ENCODE measurements at places on chromosomes 2 and 18.

GRCh38 chr2:236744281-236744705 is 174.7 kb downstream of the ACKR3 start:
- DNase-seq, result no peak

- DNase-seq, result no peak
Observed at GRCh38 chr2:150532879-150533278, 45.4 kb upstream of the RND3 start.

GRCh38 chr2:134231301-134231964 is 22.4 kb upstream of the MGAT5 start:
- DNase-seq, result no peak

DNA sequence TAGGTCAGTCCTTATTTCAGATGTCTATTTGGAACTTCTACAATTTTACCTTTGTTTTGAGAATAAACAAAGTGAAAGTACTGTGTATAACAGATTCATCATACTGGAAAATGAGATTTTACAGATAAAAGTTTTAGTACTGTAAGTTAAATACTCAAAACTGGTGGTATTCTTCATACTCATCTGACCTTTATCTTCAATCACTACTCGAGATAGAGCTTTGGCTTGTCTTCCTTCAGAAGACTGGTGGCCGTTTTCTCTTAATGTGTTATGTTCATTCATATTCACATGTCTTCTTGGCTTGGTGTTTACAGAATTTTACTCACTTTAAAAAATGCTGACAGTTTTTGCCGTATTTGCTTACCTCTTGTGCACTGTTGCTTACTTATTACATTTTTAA is 2.1 kb downstream of the SPOPL start:
- no peak for DNase-seq

DNA sequence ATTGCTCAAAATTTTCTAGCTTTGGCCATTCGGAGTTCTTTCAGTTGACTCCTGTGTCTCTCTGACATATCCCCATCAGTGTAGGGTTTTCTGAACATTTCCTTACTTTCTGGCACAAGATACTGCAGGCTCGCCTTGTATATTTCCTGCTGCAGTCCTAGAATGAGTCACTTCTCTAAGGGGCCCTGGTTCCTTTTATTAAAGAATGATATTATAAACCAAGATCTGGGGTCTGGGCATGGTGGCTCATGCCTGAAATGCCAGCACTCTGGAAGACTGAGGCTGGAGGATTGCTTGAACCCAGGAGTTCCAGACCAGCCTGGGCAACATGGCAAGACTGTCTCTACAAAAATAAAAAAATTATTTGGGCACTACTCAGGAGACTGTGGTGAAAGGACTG is 3.0 kb upstream of the RPL37A start:
- DNase-seq, result no peak

GRCh38 chr2:224359569-224359968 is 42.3 kb downstream of the FAM124B start:
- DNase-seq, result peak; percentile 19

DNA sequence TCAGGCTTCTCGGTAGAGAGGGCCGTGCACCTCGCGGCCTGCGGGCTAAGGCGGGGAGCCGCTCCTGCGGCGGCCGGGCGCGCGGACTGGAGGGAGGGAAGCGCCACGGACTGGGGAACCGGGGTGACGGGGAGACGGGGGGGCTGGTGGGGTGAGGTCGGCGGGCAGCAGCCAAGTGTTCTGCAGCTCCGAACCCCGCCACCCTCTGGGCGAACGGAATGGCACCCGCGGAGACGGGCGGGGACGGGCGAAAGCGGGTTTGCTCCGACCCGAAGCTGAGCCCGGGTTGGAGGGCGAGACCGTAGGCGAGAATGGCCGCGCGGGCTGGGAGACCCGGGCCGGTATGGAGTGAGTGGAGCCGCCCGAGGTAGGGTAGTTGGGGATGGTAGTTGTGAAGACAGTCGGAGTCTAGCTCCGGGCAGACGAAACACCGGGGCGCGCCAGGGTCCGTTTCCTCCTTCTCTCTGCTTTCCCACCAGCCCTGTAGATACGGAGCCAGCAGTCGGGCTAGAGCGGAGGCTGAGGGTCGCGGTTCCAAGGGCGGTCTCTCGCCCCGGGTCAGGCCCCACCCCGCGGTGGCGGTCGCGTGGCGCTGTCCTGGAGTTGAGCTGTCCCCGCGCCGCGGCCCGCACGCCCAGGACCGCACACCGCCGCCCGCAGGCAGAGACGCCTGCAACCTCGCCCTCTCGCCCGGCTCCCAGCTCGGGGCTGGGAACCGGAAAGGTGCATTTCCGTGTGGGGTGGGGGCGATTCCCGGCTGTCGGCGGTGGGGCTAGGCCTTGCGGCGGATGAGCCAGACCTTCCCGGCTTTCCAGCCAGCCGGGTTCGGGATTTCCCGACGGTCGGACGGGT is 160.3 kb upstream of the SIX2 start:
- DNase-seq, result peak; percentile 59

GRCh38 chr2:96264086-96264485 is 1.7 kb downstream of the TMEM127 start:
- DNase-seq, result no peak

- DNase-seq, result no peak
Observed at GRCh38 chr18:52403291-52404021, 63.5 kb downstream of the DCC start.

DNA sequence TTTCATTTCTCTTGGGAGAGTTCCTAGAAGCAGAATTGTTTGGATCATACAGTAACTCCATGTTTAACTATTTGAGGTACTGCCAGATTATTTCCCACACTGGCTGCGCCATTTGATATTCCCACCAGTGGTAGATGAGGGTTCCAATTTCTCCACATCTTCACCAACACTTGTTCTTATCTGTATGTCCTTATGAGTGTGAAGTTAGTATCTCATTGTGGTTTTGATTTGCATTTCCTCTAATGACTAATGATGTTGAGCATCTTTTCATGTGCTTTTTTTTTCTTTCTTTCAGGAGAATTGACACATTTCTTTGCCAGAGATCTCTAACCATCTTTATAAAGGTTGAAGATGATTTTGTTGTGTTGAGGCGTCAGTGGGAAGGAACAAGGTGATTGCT is 4.1 kb upstream of the MGAT5 start:
- DNase-seq, result no peak

DNA sequence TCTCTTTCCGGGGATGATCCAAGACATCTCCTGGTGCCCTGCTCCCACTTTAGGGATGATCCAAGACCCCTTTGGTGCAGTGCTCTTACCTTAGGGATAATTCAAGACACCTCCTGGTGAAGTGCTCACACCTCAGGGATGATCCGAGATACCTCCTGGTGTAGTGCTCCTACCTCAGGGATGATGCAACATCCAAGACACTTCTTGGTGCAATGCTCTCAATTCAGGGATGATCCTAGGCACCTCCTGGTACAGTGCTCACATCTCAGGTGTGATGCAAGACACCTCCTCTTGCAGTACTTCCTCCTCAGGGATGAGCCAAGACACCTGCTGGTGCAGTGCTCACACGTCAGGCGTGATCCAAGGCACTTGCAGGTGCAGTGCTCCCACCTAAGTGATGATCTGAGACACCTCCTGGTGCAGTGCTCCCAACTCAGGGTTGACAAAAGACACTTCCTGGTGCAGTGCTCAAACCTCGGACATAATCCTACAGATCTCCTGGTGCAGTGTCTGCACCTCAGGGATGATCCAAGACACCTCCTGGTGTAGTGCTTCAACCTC is 122.3 kb downstream of the ASB1 start:
- DNase-seq, result no peak

GRCh38 chr2:77479895-77480294 is 42.3 kb downstream of the LRRTM4 start:
- DNase-seq, result no peak

DNA sequence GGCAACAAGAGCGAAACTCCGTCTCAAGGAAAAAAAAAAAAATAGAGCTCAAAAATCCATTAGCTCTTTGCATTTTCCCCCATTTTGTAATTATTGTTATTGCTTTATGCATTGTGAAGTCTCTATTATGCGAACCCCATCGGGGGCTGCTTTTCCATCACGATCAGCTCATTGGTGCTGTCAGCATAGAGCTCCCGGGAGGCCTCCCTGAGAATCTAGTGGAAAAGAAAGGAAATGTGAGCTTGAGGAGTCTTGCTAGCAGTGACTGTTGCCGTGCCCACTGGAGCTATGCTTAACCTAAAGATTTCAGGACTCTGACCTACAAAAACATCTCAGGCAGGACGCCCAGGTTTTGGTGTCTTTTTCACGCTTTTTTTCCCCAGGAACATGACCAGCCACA is 102.6 kb upstream of the NDUFV2 start:
- no peak for DNase-seq

GRCh38 chr2:196328088-196328680 is 156.8 kb upstream of the STK17B start:
- no peak for DNase-seq
